Naive thymus-derived CD4-positive, alpha-beta T cell (primary cell): ENCODE measurements at places on chromosomes 4 and X.

DNA sequence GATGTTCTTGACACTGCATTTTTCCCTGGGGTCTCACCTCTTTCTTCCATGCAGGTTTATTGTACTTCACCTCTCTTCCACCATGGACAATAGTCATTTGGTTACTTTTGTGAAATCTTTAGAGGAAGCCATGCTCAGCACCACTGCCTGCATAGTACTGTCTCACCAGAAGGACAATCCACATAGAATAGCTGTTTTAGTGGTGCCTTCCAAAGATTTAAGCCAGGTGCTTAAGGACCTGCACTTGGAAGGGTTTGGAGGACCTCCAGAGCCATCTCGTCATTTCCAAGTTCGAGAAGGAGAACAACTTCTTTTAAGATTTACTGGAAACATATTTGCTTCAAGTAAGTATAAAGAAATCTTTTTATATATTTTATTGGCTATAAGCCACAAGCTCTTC is 26.7 kb downstream of the DTHD1 start:
- no peak for DNase-seq

DNA sequence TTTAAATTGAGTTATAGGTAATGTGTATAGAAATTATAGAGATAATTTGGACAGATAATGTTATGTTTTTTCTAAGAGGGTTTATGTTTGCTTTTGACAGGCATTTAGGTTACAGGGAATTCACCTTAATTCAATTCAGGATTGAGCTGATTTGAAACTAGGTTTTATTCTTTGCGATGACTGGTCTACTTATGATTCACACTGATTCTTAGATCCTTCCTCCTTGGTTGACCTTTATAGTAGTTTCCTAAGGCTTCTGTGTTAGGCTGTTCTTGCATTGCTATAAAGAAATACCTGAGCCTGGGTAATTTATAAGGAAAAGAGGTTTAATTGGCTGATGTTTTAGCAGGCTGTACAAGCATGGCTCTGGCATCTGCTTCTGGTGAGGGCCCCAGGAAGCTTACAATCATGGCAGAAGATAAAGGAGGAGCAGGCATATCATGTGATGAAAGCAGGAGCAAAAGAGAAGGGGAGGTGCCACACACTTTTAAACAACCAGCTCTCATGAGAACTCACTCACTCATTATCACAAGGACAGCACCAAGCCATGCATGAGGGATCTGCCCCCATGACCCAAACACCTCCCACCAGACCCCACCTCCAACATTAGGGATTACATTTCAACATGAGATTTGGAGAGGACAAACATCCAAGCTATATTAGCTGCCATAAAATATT is 155.0 kb upstream of the SFRP2 start:
- no peak for DNase-seq

GRCh38 chrX:130895299-130895698 is 7.7 kb downstream of the ENOX2 start:
- DNase-seq: no peak

DNA sequence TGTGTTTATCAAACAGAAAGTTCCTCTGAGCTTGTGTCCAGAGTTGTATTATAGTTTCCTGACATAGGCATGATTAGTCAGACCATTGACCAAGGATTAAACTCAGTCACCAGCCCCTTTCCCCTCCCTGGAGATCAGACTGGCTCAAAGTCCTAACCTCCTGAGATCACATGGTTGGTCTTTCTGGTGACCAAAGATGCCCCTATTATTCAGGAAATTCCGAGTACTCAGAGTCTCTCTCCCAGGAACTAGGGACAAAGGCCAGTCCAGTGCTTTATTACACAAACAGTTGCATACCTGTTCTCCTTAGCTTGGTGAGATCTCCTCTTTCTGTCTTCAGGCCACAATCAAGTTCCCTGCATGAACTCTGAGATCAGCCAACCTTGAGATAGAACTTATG is 14.5 kb upstream of the ENPP6 start:
- no peak for DNase-seq
